ENCODE measurements at places on chromosomes 16 and 17. TPM values are rescaled to one million over a fixed set of nuclear protein-coding genes. Genes with fewer than 3 reads are reported as not detected.

Gene KRTAP4-6
- polyA plus RNA-seq: not detected

Gene SLC52A1
- not detected for polyA plus RNA-seq

Gene SPATA32
- not detected for polyA plus RNA-seq

Gene KIF22
- polyA plus RNA-seq: 91.2 TPM

Gene ASPHD1
- 0.54 TPM for polyA plus RNA-seq

Gene KRT37
- not detected for polyA plus RNA-seq

Gene MMP25
- polyA plus RNA-seq: 0.97 TPM

Gene PPP1R1B
- polyA plus RNA-seq: 0.61 TPM

Gene ACE
- polyA plus RNA-seq: 4.0 TPM

Gene MT1F
- 1.4 TPM for polyA plus RNA-seq

Gene TEKT1
- not detected for polyA plus RNA-seq

Gene MYL11
- polyA plus RNA-seq: not detected

Gene KRT26
- polyA plus RNA-seq: not detected

Gene SEZ6
- not detected for polyA plus RNA-seq

Gene TTC19
- 28.6 TPM for polyA plus RNA-seq

Gene SUPT6H
- polyA plus RNA-seq: 31.7 TPM

Gene ACSM5
- 0.17 TPM for polyA plus RNA-seq

Gene FBXW10
- not detected for polyA plus RNA-seq

Gene CTF1
- 3.7 TPM for polyA plus RNA-seq

Gene BIRC5
- polyA plus RNA-seq: 0.28 TPM

Gene B3GNT9
- polyA plus RNA-seq: 6.4 TPM

Gene CDC42EP4
- polyA plus RNA-seq: 18.6 TPM

Gene BRIP1
- 0.08 TPM for polyA plus RNA-seq

Gene ATAD5
- polyA plus RNA-seq: 0.34 TPM

Gene TBC1D3G
- polyA plus RNA-seq: 3.2 TPM

Gene TMC7
- polyA plus RNA-seq: 0.84 TPM

Gene MCRIP2
- 97.0 TPM for polyA plus RNA-seq

Gene OTOP2
- not detected for polyA plus RNA-seq

Gene TCAP
- polyA plus RNA-seq: 2,028 TPM

Gene KRTAP4-3
- polyA plus RNA-seq: not detected

Gene GPS1
- polyA plus RNA-seq: 97.7 TPM

Gene CX3CL1
- 13.7 TPM for polyA plus RNA-seq

Gene KRT222
- not detected for polyA plus RNA-seq

Gene ATP2A1
- 0.06 TPM for polyA plus RNA-seq

Gene CNTNAP1
- polyA plus RNA-seq: 4.3 TPM

Gene GAST
- not detected for polyA plus RNA-seq

Gene CXCL16
- polyA plus RNA-seq: 3.7 TPM

Gene LPO
- not detected for polyA plus RNA-seq

Gene ABCC11
- polyA plus RNA-seq: 0.03 TPM

Gene RASD1
- 79.2 TPM for polyA plus RNA-seq
